ENCODE measurements at places on chromosomes 7 and 10. TPM values are rescaled to one million over a fixed set of nuclear protein-coding genes. Genes with fewer than 3 reads are reported as not detected.

GRCh38 chr10:121570315-121570714, 27.9 kb downstream of the FGFR2 start:
- no peak for DNase-seq

DNA sequence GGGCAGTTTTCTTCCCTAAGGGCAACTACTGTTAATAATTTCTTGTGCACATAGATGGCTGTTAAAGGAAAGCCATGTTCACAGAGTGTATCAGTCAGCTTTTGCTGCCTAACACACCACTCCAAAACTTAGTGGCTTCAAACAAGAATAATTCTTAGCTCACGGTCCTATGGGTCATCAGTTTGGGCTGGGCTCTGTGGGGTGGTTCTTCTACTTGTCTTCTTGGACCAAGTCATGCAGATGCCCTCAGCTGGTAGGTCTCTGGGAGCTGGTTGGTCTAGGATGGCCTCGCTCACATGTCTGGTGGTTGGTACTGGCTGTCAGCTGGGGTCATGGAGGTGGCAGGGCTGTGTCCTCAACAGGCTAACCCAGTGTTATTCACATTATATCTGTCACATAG, 39.6 kb downstream of the TBATA start:
- no peak for DNase-seq

GRCh38 chr10:110357252-110357780, 52.6 kb upstream of the SMNDC1 start:
- peak; percentile 67 for DNase-seq

Gene NCAPG2
- total RNA-seq = 11.7 TPM

Gene MNX1
- 7.4 TPM for total RNA-seq

Measured in stomach (tissue), 19 donors.